Mesenchymal stem cell (in vitro differentiated cells and primary cell): ENCODE measurements at places on chromosomes 2 and 18.

DNA sequence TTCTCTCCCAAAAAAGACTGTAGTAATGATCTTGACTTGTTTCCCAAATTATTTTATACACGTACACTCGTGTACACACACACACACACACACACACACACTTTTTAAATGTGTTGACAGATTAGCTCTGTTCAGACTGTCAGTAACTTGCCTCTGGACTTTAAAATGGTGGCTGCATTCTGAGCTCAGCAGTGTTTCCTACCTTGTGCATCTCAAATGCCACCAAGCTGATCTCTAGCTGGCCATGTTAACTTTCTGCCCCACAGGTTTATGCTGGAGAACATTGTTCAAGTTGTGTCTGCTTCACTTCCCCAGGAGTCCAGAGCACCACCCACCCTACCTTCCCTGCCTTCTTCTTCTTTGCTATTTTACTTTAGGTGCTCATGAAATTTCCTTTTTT is 73.4 kb upstream of the TMEM87B start:
- H3K36me3 ChIP-seq, result peaks cover 4% of the 10 kb centered on the region
- H3K4me3 ChIP-seq, result no peak overlapping the region
- DNase-seq, result no peak
- H3K27ac ChIP-seq, result no peak overlapping the region

DNA sequence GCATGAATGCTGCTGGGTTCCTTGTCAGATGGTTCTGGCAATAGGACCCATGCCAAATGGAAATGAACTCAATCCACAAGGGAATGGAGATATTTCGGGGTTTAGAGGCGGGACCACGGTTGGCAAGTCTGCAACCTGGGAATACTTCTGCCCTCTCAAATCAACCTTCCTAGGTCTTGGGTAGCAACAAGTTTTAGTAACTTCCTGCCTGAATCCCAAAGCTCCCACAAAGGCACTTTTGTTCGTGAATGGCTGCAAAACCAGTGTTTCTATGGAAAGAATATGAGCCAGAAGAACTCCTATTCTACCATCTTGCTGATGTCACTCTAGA is 790.1 kb upstream of the SLC8A1 start:
- H3K4me3 ChIP-seq, result no peak overlapping the region
- DNase-seq, result no peak
- H3K27ac ChIP-seq, result no peak overlapping the region

GRCh38 chr2:118654945-118655344 is 192.5 kb downstream of the EN1 start:
- H3K36me3 ChIP-seq, result no peaks in the 10 kb centered on the region
- DNase-seq, result no peak
- H3K27ac ChIP-seq, result no peak overlapping the region
- no peaks in the 10 kb centered on the region for H3K4me1 ChIP-seq
- no peaks in the 10 kb centered on the region for H3K27me3 ChIP-seq
- no peak overlapping the region for H3K4me3 ChIP-seq

- no peaks in the 10 kb centered on the region for H3K27me3 ChIP-seq
- H3K36me3 ChIP-seq, result no peaks in the 10 kb centered on the region
- H3K27ac ChIP-seq, result peak overlapping the region; percentile 27
- peak overlapping the region; percentile 1 for H3K4me3 ChIP-seq
- H3K4me1 ChIP-seq, result peaks cover 18% of the 10 kb centered on the region
- peak; percentile 96 for DNase-seq
Measured at GRCh38 chr2:44100351-44100750, 68.3 kb upstream of the PPM1B start.

DNA sequence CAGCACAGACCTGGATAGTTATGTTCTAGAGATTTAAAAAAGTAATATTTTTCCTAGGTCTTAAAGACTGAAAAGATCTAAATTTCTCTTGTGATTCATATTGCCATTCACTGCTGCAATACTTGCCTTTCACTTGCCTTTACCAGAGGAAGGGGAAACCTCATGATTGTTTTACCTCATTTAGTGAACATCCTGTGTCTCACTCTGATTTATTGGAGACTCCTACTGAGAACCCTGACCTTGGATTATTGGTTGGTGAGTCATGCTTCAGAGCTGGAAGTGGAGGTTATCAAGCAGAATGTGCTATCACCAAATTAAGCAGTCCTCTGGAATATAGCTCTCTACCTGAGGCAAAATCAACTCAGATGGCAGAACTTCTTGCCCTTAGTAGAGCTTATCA is 500.5 kb downstream of the TSN start:
- no peaks in the 10 kb centered on the region for H3K27me3 ChIP-seq
- no peaks in the 10 kb centered on the region for H3K36me3 ChIP-seq
- H3K4me1 ChIP-seq, result no peaks in the 10 kb centered on the region
- DNase-seq, result no peak
- no peak overlapping the region for H3K4me3 ChIP-seq

DNA sequence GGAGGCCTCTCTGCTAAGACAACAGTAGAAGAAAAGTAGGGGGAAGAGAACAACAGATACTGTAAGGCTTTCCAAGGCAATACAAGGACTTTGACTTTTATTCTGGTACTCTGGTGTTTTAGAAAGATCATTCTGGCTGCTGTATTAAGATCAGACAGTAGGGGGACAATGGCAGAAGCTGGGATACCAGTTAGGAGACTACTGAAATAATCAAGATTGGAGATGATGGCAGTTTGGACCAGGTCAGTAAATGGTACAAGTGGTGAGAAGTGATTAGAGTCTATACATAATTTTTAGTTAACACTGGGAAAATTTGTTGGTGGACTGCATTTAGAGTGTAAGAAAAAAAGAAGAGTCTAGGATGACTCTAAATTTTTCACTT is 139.7 kb downstream of the ROCK1 start:
- no peaks in the 10 kb centered on the region for H3K4me1 ChIP-seq
- H3K27me3 ChIP-seq, result no peaks in the 10 kb centered on the region
- DNase-seq, result peak; percentile 55
- H3K27ac ChIP-seq, result no peak overlapping the region

DNA sequence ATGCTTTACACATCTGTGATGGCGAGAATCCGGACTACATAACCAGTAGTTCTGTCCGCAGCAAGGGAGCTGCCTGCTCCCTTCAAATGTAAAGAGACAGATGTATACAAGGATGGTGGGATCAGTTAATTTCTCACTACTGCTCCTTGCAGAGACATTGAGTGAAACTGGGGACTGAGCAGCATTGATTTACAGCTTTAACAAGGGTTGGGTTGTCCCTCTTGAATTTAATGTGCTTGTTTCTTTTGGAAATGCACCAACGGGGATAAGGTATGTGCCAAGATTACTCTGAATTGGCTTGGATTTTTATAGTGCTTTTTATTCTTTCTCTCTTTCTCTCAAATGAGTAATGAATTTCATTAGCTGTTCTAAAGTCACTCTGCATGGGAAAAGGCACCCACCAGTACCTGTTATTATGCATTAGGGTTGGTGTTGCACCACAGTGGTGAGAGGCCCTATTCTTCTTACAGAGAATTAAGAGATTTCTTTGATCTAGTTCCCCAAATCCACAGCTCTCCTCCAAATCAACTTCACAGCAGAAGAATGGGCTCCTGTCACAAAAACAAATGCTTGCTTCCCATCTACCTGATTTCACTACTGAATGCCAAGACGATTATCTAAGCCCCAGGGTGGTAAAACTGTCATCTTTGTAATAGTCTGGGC is 107.6 kb downstream of the DOCK10 start:
- no peak overlapping the region for H3K27ac ChIP-seq
- H3K27me3 ChIP-seq, result no peaks in the 10 kb centered on the region
- DNase-seq, result no peak
- no peaks in the 10 kb centered on the region for H3K4me1 ChIP-seq
- H3K36me3 ChIP-seq, result peaks cover 18% of the 10 kb centered on the region
- H3K4me3 ChIP-seq, result no peak overlapping the region

DNA sequence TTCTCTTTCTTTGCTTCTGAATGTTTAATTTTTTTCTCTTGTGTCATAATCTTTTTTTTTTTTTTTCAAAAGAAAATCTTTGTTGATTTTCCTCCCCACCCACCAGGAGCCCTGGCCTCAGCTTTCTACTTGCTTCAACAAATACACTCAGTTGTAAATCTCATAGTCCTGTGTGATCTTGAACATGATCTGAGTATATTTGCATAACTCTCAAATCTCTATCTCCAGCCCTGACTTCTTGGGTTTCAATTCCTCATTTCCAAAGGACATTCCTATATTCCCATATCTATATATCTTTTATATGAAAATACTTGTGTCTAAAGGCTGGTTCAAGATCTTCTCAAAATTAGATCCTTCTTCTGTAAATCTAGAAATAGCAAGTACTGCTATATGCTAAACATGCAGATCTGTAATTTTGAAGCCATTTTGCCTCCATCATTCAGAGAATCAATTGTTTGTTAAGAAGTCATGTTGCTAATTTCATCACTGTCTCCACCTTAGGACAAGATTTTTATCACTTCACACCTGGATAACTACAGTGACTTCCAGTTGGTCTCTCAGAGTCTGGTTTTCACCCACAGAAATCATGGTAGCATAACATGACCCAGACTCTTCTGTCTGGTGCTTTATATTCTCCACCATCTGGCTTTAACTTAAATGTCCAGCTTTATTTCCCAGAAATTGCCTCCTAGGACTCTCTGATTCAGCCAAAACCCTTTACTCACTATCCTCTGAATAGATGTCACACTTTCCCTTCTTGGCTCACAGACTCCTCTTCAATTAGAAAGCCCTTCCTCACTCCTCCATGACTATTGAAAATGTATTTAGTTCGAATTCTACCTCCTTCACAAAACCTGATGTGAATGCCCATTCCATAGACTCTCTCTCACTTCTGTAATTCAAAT is 98.1 kb downstream of the ZEB2 start:
- no peaks in the 10 kb centered on the region for H3K4me1 ChIP-seq
- no peak for DNase-seq
- H3K27me3 ChIP-seq, result no peaks in the 10 kb centered on the region
- H3K36me3 ChIP-seq, result peaks cover 83% of the 10 kb centered on the region

- H3K27ac ChIP-seq, result no peak overlapping the region
- H3K4me1 ChIP-seq, result peaks cover 18% of the 10 kb centered on the region
- DNase-seq, result no peak
- no peaks in the 10 kb centered on the region for H3K36me3 ChIP-seq
- no peak overlapping the region for H3K4me3 ChIP-seq
Measured at GRCh38 chr2:43006834-43007543, 214.6 kb upstream of the HAAO start.

DNA sequence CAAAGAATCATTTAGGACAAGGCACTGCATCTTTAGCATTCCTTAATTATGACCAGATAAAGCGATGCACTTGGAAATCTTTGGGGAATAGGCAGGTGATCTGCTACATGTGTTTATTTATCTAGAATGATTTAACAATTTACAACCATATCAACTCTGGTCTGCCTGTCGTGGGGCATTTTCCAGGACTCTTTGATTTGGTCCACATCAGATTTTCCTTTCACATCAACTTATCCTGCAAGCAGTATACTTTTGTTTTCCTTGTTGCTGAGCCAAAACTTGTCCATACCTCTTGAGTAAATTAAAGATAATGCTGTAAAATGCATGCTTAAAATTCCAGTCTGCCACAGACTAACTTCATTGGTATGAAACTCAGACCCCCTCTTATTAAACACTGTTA is 312.4 kb upstream of the TCF4 start:
- H3K27ac ChIP-seq, result peak overlapping the region; percentile 46
- no peaks in the 10 kb centered on the region for H3K27me3 ChIP-seq
- H3K36me3 ChIP-seq, result no peaks in the 10 kb centered on the region
- no peak for DNase-seq
- H3K4me1 ChIP-seq, result no peaks in the 10 kb centered on the region

DNA sequence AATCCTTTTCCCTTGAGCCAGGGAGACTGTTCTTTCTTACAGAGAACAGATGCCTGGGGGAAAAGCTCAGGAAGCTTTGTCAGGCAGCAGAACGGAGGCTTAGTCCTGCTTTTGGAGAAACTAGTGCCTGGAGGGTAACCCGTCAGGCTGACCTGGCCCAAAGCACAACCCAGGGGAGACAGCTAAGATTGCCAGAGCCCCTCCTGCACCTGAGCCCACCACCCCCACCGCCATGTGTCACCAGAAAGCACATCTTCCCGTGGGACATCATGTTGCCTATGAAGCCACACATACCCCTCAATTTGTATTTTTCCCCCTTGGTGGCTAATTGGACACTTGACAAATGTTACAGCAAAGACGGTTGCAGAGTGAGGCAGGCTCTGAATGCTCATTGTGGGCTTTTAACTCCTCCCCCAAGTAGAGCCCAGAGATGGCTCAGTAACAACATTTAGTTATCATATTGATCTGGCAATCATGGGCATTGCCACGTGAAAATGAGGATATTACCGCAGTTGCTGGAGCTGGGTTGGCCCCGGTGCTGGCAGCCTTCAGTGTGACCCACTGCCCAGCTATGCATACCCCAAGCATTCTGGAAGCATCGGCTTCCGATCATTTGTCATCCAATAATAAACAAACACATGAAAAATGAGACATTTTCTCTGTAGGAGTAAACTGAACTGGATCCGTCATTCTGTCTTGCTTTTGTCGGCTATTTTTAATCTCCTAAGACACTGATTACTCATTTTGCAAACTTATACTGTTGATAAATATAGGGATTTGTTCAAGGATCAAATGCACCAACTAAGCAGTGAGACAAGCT is 229.5 kb downstream of the ATAD2B start:
- peaks cover 92% of the 10 kb centered on the region for H3K36me3 ChIP-seq
- H3K27ac ChIP-seq, result no peak overlapping the region
- peaks cover 5% of the 10 kb centered on the region for H3K4me1 ChIP-seq
- peak; percentile 91 for DNase-seq
- H3K4me3 ChIP-seq, result no peak overlapping the region

DNA sequence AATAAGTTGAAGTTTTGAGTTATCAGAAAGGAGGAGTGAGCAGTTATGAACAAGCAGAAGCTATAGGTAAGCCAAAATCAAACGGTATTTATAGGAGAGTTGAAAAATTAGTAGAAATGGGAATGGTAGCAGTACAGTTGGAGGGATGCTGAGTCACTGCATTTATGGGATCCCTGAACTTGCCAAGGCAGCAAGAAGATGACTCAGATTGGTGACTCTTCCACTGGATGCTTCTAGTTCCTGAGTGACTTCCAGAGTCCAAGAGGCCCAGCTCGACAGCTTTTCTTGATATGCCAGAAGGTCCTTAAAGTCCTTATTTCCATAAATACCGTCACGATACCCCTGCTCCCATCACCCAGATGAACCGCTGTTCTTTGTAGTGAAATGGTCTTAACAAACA is 31.1 kb upstream of the ACTR3 start:
- H3K27me3 ChIP-seq, result no peaks in the 10 kb centered on the region
- H3K27ac ChIP-seq, result no peak overlapping the region
- H3K4me3 ChIP-seq, result no peak overlapping the region
- no peaks in the 10 kb centered on the region for H3K4me1 ChIP-seq

- no peaks in the 10 kb centered on the region for H3K27me3 ChIP-seq
- peak; percentile 75 for DNase-seq
- H3K27ac ChIP-seq, result peak overlapping the region; percentile 37
- H3K4me1 ChIP-seq, result peaks cover 20% of the 10 kb centered on the region
Measured at GRCh38 chr2:60533101-60534051, 20.1 kb downstream of the BCL11A start.

DNA sequence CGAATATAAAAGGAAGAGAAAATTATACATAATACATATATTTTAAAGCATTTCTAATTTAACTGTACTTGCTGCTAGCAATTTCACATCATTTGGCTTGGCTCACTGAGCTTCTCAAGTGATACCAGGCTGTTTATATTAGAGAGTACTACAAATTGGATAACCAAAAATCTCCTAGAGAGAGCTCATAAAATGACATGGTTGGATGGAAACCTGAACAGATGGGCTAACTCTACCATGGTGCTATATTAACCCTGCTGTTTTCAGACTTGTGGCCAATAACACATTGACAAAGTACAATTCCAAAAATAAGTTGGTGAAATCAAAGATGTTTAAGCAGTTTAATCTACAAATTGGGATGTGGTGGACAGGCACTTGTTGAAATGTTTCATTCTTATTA is 364.4 kb upstream of the GCFC2 start:
- no peaks in the 10 kb centered on the region for H3K27me3 ChIP-seq
- no peak overlapping the region for H3K27ac ChIP-seq
- no peaks in the 10 kb centered on the region for H3K36me3 ChIP-seq
- no peak overlapping the region for H3K4me3 ChIP-seq
